Left cardiac atrium (tissue), 4 donors: ENCODE measurements at places on chromosomes 13 and 19. TPM values are rescaled to one million over a fixed set of nuclear protein-coding genes. Genes with fewer than 3 reads are reported as not detected.

GRCh38 chr13:87557788-87558187 is 113.4 kb upstream of the SLITRK5 start:
- DNase-seq = no peak

The APOC1 gene
- 4.6 TPM for total RNA-seq

GRCh38 chr19:29422486-29423085 is 103.2 kb upstream of the VSTM2B start:
- no peak for DNase-seq

DNA sequence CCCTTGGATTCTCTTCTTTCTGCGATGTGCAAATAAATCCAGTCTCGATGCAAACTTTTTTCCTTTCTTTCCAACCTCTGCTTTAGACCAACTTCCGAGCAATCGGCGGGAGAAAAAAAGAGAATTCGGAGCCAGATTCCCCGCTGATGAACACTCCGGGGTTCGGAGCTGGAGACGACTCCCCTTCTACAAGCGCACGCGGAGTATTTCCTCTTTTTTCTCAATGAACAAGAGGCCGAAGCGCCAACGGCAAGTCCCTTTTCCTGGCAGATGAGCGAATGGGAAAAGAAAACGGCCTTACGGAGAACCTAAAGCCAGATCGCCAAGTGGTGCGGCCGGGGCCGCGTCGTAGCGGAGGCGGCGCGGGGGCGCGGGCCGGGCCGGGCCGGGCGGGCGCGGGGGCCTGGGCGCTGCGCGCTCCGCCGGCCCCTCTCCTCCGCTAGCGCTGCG is 250 bp downstream of the SPRY2 start:
- DNase-seq = no peak

DNA sequence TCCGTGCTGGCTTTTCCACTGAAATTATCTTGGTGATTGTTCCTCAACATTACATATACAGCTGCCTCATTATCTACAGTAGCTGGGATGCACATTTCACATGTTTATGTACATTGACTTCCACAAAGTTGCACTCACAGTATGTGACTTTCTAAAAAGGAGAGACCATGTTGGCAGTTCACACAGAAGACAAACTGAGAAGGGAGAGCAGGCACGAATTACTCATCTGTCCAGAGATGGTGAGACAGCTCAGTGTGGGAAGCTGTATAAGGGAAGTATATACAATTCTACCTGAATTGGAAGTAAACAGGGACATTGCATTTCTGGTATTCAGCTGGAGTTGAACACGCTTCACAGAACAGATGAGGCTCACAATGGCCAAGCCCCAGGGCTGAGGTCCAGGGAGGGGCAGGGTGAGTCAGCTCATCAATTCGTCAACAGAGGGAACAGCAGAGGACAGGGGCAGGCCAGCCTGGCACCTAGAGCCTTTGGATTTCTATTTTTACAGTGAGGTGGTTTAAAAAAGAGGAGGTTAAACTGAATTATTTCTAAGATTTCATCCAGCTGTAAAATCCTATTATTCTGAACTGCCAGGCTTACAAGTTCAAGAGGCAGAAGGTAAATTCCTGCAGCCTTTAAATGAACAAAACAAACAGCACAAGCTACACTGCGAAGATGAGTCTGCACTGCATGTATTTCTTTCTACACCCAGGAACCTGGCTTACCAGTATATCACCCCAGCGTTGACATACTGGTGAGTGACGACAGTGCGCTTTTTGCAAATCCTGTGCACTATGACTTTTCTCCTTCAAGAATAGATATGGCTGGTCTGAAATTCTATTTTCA is 9.8 kb downstream of the PARP4 start:
- DNase-seq = peak; percentile 46
